ENCODE measurements at places on chromosomes 7 and 10.

DNA sequence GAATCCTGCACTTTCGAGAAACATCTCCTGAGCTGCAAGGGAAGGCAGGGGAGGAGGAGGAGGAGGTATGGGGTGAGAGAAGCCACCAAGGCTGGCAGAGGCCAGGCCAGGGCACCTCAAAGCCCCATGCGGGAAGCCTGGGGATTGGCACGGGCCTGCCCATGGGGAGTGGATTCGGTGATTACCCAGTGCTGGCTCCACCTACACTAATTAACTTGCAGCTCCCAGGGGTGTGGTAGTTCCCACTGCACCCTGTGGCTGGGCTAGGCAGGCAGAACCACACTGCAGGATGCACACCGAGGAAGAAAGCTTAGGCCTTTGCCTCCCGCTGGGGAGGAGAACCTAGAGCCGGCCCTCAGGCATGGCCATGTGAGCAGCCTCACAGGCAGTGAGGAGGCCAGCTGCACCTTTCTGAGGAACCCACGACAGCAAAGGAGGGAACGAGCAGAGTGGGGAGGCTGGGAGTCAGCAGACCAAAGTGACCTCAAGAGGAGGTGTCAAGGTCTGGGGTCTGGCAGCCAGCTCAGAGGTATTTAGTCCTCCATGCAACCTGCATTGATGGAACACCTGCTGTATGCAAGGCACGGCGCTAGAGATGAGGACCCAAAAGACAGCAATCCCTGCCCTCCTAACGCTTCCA lies 27.2 kb downstream of the GRID1 start:
- no peak for DNase-seq

- DNase-seq: no peak
Observed at GRCh38 chr10:104334965-104335650, 3.2 kb downstream of the ITPRIP start.

- DNase-seq: no peak
Observed at GRCh38 chr10:100053686-100054460, 27.8 kb downstream of the CPN1 start.

DNA sequence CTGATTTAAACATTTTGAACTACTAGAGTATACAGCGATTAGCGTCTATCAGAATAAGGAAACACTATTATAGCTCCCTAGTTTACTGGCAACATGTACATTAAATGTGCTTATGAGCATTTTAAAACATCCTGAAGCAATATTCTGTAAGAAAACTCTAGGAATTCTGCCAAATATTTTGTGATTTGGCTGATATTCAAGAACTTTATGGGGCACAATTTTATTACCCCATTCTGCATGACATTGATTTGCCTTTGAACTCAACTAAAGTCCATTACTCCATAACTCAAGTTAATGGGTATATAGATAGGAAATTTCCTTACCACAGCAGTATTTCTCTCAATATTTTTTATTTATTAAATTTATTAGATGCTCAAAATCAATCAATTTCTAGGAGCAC lies 369.9 kb upstream of the KCND2 start:
- no peak for DNase-seq

- no peak for DNase-seq
Observed at GRCh38 chr7:10211016-10211415, 762.7 kb upstream of the PHF14 start.

Measured in fibroblast of skin of right biceps (primary cell).